ENCODE measurements at places on chromosomes 4 and X.

DNA sequence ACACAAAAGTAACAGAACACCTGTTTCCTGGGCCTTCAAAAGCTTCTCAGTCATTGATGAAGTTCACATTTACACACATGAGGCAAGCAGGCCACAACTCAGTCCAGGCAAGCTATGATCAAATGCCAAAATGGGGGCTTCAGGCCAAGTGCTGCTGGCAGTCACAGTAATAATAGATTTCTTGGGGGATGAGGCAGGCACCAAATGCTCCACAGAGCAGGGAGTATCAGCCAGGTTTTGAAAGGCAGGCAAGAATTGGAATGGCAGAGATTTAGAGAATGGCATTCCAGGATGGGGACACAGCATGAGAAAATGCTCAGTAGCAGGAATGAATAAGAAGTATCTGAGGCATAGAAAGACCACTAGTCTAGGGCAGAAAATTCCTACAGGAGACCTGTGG is 52.8 kb downstream of the GRIA3 start:
- DNase-seq: no peak

DNA sequence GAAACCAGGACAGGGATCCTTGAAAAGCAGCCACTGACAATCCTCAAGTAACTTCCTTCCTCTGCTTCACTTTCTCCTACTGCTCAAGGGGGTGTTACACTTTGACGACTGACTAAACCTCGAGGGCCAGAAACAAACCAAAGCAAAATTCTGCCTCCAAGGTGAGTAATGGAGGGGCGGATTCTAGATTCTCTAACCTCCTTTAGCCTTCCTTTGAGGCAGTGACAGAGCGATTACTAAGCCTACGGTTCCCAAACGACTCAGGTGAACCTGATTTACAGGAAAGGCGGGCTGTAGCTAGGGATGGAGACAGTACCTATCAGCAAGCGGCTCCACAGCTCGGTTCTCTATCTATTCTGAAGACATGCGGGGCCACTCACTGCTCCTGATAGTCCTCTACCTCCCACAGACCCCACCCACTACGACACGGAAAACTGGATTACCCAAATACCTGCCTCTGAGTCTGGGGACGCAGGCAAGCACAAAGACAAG is 487 bp downstream of the TBCK start:
- DNase-seq: peak; percentile 99

- DNase-seq: no peak
These were observed 25.5 kb upstream of the TMSB4X start for GRCh38 chrX:12949205-12949926.

DNA sequence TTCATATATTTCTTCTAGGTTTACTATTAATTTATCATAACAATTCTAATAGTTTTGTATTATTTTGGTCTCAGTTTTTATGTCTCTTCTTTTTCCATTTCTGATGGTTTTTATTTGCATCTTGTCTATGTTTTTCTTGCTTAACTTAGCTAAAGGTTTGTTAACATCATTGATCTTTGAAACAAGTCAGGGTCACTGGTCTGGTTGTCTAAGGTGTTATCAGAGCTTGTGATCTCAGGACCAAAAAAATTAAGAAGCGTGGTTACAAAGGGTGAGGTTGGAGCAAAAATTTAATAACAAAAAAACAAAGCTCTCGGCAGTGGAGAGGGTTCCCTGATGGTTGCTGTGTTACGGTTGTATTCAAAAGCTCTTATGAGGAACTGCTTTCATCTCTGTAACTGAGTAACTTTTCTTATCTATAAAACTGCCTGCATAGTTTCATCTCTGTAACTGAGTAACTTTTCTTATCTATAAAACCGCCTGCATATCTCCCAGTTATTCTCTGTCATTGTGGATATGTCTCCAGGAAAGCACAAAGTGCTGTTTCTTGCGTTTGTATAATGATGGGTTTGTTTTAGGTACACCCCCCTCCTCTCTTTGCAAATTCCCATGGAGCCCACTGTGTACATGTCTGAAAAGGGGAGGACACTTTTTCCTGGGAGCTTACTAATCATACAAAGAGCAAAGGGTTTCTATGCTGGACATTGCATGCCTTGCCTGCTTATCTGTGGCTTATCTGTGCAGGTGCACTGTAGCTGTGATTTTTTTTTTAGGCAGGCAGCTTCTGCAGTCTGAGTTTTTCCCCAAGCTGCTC is 62.4 kb upstream of the UGT2B15 start:
- no peak for DNase-seq

- peak; percentile 78 for DNase-seq
These were observed 8.6 kb upstream of the JADE3 start for GRCh38 chrX:46903458-46904242.

GRCh38 chr4:67746797-67747495 is 7.2 kb downstream of the GNRHR start:
- peak; percentile 44 for DNase-seq

DNA sequence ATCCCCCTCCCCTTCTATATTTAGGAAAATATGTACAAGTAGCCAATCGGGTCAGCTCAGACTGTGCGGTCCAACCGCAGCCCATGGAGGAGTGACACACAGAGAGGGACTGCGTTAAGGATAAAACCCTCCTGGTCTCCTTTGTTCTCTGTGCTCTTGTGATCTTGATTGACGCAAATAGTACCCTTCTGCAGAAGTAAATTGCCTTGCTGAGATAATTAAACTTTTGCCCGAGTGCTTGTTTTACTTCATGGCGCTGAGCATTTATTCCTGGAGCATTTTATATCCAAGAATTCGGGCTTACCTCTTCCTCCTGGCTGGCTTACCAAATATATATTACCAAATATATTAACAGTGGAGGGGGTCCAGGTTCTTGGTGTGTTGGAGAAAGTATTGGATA is 184.2 kb downstream of the STAG2 start:
- DNase-seq: no peak

GRCh38 chr4:89434364-89434988 is 126.9 kb upstream of the GPRIN3 start:
- DNase-seq: peak; percentile 56

GRCh38 chr4:16667464-16667863 is 231.0 kb downstream of the LDB2 start:
- DNase-seq: peak; percentile 75

- no peak for DNase-seq
These were observed 29.6 kb upstream of the DCAF8L1 start for GRCh38 chrX:28010875-28011274.
